ENCODE measurements at places on chromosomes 1 and 21.

GRCh38 chr1:59008599-59009347 is 224.9 kb upstream of the JUN start:
- H3K4me3 ChIP-seq, result no peak overlapping the region
- no peak for DNase-seq
- H3K27me3 ChIP-seq, result no peaks in the 10 kb centered on the region
- peaks cover 32% of the 10 kb centered on the region for H3K4me1 ChIP-seq
- H3K36me3 ChIP-seq, result no peaks in the 10 kb centered on the region

GRCh38 chr1:51937112-51937511 is 53.4 kb downstream of the RAB3B start:
- H3K27ac ChIP-seq, result no peak overlapping the region
- no peaks in the 10 kb centered on the region for H3K27me3 ChIP-seq
- H3K4me3 ChIP-seq, result no peak overlapping the region

DNA sequence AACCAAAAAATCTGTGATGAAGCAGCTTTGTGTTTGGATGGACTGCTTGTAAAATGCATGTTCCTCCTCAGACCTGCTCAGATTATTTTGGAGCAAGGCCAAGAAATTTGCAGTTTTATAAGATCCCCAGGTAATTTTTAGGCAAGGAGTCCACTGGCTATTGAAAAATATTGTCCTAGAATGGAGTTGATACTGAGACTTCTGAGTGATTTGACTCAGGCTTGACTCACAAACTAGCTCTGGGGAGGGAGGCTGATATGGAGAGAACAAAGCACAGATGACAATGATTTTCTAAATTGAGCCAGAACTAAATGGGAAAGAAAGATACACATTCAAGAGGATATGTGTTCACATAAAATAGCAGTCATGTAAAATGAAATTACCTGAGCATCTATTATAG is 36.7 kb downstream of the AGL start:
- H3K4me3 ChIP-seq, result no peak overlapping the region
- DNase-seq, result no peak
- peaks cover 26% of the 10 kb centered on the region for H3K36me3 ChIP-seq
- H3K27ac ChIP-seq, result no peak overlapping the region

DNA sequence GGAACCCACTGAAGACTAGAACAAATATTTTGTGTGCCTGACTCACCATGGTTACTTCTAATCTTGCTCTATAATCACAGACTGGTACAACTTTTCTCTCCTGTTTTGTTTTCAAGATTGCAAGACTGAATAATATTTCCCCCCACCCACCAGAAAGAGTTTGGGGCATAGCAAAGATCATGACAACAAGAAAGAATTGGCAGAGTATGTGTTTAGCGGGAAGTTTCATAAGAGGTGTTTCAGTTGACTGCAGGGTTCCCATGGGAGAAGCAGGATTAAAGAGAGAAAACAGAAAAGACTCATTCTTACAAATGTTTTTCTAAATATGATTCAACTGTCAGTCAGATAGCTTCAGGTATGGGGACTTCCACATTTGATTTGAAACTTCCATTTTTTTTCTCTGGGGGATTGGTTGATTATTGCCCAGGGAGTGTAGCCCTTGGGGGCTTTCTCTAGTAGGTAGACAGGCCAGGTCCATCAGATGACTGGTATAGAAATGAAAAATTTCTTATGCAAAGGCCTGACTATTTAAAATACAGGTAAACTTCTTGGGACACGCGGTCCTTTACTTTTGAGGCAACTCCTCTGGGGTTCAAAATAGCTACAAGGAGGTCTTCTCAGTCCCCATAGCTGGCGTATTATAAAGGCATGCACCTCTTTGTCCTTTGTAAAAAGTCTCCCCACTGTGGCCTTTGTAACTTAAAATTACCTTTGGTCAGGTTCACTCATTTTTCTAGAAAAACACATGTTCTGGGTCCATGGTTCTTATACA is 13.9 kb downstream of the OR14I1 start:
- H3K4me3 ChIP-seq, result no peak overlapping the region
- H3K27me3 ChIP-seq, result no peaks in the 10 kb centered on the region
- no peak overlapping the region for H3K27ac ChIP-seq
- no peaks in the 10 kb centered on the region for H3K36me3 ChIP-seq

- H3K4me1 ChIP-seq, result no peaks in the 10 kb centered on the region
- no peak overlapping the region for H3K4me3 ChIP-seq
- H3K36me3 ChIP-seq, result no peaks in the 10 kb centered on the region
- no peak overlapping the region for H3K27ac ChIP-seq
- DNase-seq, result no peak
These were observed 18.0 kb downstream of the TIE1 start for GRCh38 chr1:43318831-43319230.
